NCI-H226 (cell line): ENCODE measurements at places on chromosomes 12 and 14.
A peak's percentile ranks its signal among the peaks of the same experiment; 100 is the strongest.

DNA sequence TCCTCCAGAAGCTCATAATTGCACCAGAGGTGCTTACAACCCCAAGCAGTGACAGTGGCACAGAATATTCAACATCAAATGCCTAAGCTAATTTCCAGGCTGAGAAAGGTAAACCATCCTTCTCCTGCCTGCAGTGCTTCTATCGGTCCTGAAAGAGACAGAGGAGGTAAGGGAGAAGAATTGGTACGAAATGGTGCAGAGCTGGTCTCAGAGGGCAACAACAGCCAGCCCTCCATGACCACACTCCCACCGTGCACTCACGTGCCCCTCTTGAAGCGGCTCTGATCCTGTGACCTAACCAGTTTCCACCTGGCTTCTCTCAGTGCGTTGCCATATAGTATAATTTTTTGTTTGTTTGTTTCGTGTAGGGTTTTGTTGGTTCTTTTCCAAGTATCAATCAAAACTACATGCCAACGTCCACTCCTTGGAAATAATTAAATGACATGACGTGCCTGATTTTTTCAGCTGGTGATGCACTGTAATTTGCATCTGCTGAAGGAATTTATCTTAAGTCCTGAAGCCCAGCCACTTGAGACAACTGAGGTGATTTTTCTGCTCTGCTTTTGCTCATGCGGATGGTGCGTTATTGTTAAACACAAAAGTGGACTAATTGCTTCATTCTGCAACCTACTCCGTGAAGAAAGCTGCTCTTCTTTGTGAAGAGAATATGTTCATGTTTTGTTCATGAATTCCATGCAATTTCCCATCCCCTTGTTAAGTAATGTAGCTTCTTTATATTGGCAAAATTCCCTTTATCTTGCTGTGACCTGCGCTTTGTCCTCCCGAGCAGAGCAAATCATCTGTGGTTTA is 1.3 kb upstream of the ATP2A2 start:
- DNase-seq = no peak

DNA sequence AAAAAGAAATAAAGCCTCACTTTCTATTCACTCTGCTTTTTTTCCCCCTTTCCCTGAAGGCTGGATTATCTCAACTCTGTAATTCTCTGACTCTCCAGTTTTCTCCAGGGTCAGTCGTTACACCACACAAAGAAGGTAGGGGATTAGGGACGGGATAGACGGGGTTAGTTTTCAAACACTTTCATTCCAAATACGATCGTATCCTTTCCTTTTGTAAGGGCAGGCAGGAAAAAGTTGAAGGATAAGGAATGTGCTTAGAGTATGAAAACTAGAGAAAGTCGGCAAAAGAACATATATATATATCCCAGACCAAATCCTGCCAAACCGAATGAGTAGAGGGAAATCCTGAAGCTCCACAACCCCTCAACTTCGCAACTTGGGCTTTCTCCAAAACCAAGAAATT is 581 bp upstream of the ESYT1 start:
- no peak for DNase-seq

DNA sequence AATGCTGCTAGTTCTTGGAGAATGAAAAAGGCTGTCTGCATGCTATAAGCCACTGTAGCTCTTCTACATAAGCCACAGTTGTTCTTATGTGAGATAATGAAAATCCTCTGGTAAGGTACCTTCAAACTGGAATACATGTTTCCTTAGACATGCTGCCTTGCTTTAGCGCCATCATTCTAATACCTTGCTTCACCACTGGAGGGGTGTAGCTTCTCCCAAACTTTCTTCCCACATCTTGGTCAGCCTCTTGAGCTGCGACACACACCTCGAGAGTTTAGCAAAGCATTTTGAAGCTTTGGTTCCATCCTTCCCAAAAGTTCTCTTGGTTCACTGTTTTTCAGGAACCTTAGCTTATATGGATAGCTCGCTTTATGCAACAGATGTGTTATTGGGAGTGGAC is 69.5 kb downstream of the NKX2-1 start:
- DNase-seq = no peak

GRCh38 chr14:55610713-55611370 is 30.8 kb downstream of the KTN1 start:
- no peak for DNase-seq

- DNase-seq = no peak
These were observed 499 bp upstream of the PRKAG1 start for GRCh38 chr12:49019120-49019430.

DNA sequence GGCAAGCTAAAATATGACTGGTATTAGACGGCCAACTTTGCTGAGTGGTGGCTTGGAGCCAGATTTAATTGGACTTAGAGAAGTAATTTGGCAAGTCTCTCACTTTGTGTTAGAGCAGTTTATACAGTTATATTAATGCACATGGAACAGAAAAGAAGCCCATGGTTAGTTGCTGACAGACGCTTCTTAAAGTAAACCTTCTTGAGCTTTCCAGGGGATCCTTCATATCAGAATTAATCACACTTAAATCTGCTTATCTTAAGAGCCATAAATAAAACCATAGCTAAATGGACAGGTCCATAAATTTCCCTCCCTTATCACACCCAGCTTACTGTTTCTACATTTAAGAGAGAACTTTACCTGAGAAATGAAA is 9.6 kb downstream of the GSG1 start:
- peak; percentile 35 for DNase-seq

DNA sequence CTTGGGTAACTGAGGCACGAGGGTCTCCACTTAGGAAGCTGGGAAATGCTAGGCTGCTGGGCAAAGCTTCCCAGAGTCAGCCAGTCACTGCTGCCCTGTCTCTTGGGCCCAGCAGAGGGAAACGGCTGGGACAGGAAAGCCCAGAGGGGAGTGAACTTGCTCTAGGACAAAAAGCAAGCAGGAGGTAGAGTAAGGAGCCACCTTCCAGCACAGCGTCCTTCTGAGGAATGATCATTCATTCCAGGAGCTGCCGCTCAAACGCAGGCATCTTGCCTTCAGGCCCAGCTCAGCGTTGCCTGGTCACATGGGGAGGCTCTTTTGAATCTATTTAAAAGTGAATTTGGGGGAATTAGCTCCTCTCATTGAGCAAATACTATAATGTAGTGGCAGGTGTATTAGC is 118.6 kb downstream of the CRACR2A start:
- DNase-seq = no peak

DNA sequence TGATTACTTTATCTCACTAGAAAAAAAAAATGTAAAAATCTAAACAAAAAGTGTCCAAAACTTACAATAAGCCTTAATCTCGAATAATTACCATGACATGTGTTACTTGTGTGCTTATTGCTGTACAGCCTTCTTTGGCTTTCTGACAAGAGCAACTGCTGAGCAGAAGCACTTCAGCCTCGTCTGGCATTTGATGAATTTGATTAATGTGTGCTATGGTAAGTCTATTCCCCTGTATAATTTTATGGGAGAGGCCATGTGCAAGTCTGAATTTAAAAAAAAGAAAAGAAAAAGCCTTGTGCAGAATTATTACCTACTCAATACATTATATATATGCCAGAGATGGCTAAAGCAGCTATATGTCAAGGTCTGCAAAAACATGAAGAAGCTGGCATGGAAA is 113.9 kb downstream of the AEBP2 start:
- DNase-seq = no peak

GRCh38 chr14:54909817-54910558 is 7.4 kb upstream of the GCH1 start:
- no peak for DNase-seq
